ENCODE measurements at places on chromosomes 3 and 15.

DNA sequence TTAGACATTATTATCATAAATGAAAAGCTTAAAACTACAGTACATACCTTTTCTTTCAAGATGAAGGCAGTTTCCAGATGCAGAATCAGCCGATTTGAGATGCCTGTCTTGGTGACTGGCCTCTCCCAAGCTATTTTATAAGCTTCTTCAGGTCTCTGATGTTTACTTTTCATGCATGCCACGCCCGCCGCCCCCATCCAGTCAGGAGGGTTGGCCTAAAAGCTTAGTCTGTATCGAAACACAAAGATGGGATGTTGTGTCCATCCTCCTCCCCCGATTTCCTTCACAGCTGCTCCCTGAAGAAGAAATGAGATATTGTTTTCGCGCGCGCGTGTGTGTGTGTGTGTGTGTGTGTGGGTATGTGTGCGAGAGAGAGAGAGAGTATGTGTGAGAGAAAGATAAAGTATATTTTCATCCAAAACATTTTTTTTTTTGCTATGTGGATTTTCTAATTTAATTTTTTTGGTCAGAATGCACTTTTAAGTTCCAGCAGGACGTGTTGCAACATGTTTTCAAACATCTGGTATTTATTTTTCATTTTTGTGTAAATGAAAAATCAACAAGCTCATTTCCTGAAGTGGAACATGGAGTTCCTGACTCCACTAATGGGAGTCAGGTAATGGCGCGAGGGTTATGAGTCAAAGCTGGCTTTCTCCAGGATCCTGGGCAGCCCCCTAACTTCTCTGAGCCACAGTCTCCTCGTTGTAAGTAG is at the start of gene APOD:
APOD (minus strand) TSS at position 110 of the 712 bp plus-strand sequence. CDS start 4,479 bp downstream, outside the sequence.
- DNase-seq: peak; percentile 22

DNA sequence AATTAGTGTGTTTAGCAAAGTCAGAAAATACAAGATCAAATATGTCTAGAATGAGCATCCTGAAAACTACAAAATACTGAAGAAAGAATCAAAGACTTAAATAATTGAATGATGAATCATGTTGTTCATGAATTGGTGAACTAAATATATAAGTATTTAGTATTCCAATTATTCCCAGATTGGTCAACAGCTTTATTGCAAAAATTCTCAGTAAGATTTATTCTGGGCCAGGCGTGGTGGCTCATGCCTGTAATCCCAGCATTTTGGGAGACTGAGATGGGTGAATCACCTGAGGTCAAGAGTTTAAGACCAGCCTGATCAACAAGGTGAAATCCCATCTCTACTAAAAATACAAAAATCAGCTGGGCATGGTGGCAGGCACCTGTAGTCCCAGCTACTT is 250.0 kb upstream of the NECTIN3 start:
- DNase-seq: no peak

DNA sequence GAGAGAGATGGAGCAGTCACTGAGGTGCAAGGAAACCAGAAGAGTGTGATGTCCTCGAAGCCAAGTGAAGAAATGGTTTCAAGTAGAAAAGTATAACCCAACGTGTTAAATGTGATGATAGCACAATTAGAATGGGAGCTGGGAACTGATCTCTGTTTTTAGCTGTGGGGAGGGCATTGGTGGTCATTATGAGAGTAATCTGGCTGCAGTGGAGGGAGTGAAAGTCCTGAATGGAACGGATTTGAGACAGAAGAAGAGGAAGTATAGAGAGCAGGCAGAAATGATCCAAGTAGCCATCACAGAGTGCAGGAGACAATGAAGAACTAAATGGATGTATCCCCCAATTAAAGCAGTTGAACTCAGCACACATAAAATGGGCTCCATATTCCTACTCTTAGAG is 235.3 kb downstream of the IGSF11 start:
- no peak for DNase-seq

- DNase-seq: peak; percentile 80
Observed at GRCh38 chr15:56919031-56919608, 676 bp downstream of the TCF12 start.

DNA sequence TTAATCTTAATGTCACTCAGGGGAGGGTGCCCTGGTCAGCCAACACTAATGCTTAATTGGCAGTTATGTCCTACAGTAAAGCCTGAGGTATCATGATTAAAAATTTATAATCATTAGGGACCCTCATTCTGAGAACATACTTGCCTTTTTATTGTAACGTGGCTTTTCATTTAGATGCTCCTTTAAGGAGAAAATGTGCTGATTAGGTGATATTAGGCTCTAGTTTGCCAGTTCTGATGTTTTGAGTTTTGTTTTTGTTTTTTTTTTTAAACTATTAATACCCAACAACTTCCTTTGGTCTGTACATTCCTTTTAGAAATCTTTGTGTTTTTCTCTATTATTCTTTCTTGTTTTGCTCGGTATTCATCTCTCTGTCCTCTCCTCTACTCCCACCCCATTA is 10.3 kb downstream of the GTF2E1 start:
- no peak for DNase-seq

- DNase-seq: no peak
Observed at GRCh38 chr3:111851511-111851954, 7.5 kb upstream of the PHLDB2 start.

- no peak for DNase-seq
Observed at GRCh38 chr15:62051166-62051565, 9.1 kb downstream of the VPS13C start.

- DNase-seq: no peak
Observed at GRCh38 chr3:18489939-18490338, 64.8 kb upstream of the SATB1 start.

DNA sequence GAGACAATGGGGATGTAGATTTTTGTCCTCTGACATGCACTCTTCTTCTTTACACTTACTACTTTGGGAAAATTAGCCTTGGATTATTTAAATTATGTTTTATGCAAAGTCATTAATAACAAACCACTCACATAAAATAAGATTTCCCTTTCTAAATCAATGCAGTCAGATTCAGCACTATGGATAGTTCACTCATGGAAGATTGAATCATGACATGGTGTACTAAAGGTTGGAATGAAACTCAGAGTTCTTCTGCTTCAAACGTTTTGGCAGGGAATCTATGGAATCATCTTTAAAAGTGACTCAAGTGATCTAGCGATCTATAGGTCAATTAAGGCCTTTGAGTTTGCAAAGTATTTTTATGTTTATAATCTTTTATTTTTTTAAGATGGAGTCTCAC is 154.3 kb downstream of the KCNMB2 start:
- DNase-seq: no peak

GRCh38 chr3:52083556-52084087 is 27.3 kb upstream of the DUSP7 start:
- no peak for DNase-seq

DNA sequence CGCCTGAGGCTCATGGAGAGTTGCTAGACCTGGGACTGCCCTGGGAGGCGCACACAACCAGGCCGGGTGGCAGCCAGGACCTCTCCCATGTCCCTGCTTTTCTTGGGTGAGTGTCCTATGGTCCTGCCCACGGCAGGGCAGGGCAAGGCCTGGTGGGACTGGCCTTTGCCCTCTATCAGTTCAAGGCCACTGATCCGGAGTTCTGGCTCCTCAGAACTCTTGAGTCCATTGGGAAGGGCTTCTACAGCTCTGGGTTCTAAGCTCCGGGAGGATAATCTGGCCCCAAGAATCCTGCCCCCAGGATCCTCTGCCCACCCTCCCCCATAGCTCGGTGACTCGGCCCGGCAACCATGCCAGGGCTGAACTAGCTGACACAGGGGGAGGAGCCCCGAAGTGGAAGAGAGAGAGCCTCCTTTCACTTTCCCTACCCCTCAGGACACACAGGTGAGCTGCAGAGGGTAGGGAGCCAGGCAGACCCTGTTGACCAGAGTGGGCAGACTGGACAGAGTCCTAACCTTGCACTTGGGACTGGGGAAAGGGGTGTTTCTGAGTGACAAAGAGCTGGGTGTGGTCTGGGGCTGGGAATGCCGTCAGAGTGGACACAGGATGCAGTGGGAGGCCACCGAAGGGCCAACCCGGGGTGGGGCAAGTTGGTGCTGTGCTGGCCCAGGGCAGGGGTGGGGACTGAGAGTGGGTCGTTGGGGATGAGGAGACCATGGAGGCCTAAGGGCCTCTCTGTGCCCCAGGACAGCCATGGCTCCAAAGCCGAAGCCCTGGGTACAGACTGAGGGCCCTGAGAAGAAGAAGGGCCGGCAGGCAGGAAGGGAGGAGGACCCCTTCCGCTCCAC is 664 bp downstream of the PARP3 start:
- DNase-seq: peak; percentile 91

- DNase-seq: no peak
Observed at GRCh38 chr15:29457729-29458128, 188.1 kb upstream of the NSMCE3 start.

DNA sequence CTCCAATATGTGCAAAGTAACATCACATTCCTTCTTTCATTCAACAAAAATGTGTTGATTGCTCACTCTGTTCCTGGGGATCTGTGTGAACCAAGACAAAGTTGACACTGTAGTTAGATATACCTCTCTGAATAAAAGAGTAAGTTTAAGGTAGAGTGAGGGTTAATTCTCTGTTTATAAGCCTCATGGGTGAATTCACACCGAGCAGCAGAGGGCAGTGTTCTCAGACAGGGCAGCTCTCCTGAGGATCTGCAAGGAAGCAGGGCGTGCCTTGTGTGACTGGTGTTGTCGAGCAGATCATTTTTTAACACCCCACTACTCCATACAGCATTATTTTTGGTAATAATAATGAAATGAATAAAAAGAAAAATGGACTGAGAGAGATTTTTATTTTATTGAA is 34.4 kb downstream of the PAQR9 start:
- DNase-seq: no peak

DNA sequence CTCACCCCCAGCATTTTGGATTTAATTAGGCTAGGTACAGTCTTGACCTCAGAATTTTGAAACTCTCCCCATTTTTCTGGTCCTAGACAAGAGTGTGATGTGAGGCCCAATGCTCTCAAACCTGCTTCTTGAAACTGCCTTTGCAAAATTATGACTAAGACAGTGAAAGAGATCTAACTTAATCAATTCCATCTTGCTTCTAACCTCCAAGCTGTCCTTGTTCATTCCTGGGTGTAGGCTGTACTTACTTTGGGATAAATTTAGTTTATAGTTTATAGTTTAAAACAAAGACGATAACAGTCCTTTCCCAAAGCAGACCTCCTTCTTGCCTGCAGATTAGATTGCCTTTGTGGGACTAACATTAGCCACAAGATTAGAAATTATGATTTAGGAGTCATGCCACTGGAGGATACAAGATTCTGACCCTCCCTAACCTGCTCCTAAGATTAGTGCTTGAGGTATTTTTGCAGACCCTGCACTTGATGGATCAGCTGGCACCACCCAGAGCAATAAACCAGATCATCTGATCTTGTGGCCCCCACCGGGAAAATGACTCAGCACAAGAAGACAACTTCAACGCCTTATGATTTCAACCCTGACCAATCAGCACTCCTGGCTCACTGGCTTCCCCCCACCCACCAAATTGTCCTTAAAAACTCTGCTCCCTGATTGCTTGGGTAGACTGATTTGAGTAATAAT is 59.6 kb downstream of the CD200R1L start:
- DNase-seq: no peak

Data from AG08396 (cell line).